Activated CD4-positive, alpha-beta memory T cell treated with anti-CD3 and anti-CD28 coated beads for 36 hours (primary cell): ENCODE measurements at places on chromosomes 12 and 14.

DNA sequence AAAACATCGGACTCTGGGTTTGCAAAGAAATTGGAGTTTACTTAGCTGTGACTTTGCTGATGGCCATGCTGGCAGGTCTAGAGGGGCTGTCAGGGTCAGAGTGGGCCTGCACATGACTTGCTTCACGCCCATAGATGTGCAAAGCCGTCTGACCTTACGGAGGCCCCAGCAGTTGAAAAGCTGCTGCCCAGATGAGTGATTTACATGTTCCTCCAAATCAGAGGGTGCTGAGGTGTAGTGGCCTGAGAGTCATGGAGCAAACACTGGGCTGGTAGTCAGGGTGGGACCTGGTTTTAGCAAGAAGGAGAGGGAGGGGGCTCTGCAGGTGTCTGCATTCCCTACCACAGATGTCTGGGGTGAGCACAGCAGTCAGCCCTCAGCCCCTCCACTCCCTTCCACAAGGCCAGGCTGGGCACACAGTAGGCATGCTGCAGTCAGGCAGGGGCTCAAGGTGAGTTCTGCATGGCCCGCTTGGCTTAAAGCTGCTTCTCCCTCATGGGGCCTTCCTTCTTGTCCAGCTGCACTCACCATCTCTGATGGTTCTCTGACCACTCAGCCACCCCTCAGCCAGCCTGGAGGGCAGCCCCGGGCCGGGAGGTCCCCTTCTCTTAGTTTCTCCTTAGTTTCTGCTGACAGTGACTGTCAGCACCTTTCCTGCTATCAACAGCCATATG, 34.2 kb upstream of the EML1 start:
- DNase-seq: no peak

DNA sequence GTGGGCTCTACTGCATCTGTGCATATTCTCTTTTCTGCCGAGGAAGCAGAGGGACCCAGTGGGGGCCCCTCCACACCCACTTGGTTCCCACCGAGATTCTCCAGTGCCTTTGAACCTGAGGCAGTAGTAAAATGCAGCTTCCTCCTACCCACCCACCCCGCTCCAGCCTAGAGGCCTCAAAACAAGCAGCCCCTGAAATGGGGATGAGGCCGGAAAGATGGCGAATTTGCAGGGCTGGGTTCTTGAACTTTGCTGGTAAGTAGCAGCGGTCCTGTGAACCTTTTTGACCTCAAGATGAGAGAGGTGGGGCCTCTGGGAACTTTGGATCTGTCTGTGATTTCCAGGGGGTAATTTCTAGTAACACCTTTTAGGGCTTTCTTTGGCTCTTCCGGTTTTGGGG, 15.4 kb downstream of the PLEKHG3 start:
- no peak for DNase-seq

- DNase-seq: no peak
These were observed 462.5 kb upstream of the TBX3 start for GRCh38 chr12:115146453-115146852.

DNA sequence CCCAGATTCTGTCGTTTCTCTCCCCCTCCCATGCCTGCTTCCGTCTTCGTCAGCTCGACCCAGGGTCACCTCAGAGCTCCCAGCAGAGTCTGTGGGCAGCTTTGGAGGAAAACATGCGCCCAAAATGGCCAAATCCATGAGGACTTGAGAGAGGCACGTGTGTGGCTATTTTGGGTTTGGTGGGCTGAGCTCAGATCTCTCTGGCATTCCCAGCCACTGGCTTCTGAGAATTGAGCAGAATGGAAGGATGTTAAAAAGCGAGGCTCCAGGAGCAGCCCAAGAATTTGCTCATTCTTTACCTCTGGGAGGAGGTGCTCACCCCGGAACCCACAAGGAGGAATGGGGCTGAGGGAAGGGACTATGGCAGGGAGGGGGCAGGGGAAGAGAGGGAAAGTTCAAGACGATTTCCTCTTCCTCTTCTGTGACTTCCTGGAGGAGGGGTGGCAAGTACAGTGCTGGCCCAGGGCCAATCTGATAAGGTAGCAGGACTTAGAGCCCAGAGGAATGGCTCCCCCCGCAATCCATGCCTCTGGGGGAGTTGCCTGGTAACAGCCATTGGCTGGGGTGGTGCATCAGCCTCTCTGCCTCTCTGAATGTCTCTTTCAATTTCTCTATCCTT, 20.1 kb downstream of the TSPAN9 start:
- no peak for DNase-seq
